ENCODE measurements at places on chromosomes 7 and 10.
A peak's percentile ranks its signal among the peaks of the same experiment; 100 is the strongest.

DNA sequence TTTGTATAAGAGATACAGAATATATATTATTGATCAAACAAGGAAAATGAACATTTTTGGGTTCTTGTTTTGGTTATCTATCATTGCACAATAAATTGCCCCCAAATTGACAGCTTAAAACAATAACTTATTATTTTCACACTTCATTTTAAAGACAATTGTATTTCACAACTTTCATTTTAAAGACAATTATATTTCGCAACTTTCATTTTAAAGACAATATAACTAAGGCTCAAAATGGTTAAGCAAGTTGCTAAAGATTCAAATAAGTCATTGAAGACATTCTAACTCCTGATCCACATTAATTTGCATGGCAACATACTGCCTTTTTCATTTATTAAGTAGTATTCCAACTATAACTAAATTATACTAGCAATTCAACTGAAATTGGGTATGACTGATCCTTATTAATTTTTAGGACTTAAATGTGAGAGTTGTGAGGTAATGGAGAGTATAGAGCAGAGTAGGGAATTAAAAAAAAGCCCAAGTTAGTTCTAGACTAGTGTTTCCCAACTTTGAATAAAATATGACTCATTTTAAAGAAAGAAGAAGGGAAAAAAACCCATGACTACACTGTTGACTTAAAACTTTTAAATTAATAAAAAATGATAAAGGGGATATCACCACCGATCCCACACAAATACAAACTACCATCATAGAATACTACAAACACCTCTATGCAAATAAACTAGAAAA, 9.9 kb upstream of the STEAP2 start:
- DNase-seq, result no peak

GRCh38 chr10:93567277-93568104, 1.0 kb downstream of the FFAR4 start:
- no peak for DNase-seq

DNA sequence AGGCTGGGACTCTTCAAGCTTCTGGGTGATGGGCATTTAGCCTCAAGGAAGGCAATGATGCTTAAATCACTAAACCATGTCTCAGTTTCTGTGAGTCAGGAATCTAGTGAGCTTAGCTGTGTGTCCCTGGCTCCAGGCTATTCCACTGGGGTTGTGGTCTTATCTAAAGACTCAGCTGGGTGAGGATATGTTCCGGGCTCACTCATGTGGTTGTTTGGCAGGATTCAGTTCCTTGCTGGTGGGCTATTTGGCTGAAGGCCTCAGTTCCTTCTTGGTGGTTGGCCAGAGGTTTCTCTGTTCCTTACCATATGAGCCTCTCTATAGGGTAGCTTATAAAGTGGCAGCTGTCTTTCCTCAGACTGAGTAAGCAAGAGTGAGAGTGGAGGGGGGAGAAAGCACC, 12.0 kb downstream of the EVX1 start:
- DNase-seq, result no peak

GRCh38 chr7:151736403-151736909, 140.5 kb downstream of the PRKAG2 start:
- no peak for DNase-seq

GRCh38 chr10:89504691-89505090, 30.7 kb downstream of the SLC16A12 start:
- DNase-seq, result no peak

- DNase-seq, result no peak
Observed at GRCh38 chr10:132784866-132785722, 853 bp downstream of the NKX6-2 start.

DNA sequence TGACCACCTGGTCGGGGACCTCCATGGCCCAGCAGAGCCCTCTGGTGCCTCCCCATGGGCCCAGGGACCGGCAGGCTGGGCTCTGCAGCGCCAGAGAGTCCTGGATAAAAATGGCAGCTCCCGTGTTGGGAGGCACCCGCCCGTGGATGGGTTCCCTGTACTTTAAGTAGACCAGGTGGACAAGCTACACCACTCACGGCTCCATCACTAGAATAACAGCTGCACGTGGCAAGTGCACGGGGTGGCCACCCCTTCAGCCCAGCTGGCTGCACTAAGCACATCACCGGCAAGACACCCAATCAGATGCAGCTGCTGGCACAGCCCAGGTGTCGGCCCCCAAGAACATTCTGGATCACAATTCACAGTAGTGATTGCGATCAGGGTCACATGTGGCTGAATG, 69.8 kb downstream of the DIP2C start:
- DNase-seq, result no peak

GRCh38 chr10:48634198-48634983, 29.5 kb upstream of the ARHGAP22 start:
- no peak for DNase-seq

- no peak for DNase-seq
Observed at GRCh38 chr7:55087521-55087961, 68.7 kb downstream of the EGFR start.

DNA sequence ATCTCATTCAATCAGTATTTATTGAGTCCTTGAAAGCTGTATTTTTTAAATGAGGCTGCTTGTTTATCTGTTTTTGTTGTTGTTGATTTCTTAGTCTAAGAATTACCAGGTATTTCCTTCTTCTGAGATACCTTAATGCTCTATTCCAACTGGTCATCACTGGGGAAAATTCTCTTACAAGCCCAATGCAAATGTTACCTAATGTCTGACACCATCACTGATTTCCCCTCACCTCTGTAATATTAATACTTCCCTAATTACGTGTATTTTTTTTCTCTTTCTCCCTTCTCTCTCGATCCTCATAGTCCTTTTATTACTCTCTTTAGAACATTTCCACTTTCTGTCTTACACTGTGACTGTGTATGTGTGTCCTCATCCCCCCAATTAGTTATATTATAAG, 13.9 kb downstream of the HDAC9 start:
- DNase-seq, result no peak

DNA sequence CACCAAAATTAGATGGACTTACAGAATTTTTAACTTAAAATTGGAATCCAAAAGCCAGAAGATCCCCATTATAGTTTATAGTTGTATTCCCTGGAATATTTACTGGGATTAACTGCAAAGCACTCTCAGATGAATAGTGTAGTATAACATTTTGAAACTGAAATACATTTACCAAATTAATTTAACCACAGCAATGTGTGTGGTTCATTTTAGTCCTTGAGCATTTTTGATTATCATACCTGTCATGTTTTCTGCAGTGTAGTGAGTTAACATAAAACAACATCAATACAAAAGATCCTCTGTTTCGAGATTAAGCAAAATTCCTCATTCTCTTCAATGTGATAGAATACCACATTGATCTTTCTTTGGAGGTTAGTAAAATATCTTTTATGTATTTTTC, 3.7 kb downstream of the VIM start:
- no peak for DNase-seq

DNA sequence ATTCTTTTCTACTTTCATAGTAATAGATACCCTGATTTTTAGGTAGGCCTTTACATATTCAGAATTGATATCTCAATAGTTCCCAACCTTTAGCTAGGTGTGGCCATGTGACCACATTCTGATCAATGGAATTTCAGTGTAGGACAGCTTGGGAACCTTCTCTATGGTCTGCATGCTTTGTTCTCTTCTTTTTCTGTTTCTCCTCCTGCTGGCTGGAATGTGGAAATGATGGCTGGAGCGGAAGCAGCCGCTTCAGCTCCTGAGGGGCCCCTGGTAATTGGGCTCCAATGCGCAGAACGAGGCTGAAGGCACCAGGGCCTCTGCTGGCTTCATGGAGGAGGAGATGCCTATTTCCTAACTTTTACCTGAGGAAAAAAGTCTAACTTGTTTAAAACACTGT, 152.6 kb downstream of the ZMYND11 start:
- no peak for DNase-seq

DNA sequence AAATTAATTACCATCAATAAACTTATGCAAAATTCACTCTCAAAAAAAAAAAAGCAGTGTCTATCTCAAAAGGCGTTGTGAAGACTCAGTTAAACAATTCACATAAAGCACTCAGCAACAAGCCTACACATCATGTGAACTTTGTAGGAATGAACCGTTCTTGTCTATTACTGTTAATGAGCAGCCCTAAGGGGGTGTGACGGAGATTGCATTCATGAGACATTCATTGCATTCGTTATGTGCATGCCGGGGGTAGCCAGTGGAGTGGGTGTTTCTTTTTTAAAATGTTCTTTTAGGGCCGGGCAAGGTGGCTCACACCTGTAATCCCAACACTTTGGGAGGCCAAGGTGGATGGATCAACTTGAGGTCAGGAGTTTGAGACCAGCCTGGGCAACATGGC, 193.0 kb downstream of the PRPF18 start:
- no peak for DNase-seq

- DNase-seq, result no peak
Observed at GRCh38 chr10:102431452-102432124, 786 bp downstream of the CUEDC2 start.

DNA sequence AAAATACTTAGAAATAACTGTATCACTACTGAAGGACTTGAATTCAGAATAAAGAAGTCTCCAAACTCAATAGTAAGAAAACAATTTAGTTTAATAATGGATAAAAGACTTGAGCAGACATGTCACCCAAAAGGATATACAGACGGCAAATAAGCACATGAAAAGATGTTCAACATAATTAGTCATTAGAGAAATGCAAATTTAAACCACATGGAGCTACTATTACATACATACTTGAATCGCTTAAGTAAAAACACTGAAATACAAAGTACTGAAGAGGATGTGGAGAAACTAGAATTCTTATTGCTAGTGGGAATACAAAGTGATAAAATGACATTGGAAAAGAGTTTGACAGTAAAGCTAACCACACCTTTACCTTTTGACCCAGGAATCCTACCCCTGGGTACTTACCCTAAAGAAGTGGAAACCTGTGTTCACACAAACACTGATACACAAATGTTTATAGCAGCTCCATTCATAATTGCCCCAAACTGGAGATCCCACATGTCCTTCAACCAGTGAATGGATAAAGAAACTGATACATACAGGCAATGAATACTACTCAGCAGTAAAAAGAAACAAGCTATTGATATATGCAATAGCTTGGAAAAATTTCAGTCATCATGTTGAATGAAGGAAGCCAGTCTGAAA, 54.3 kb upstream of the NFKB2 start:
- DNase-seq, result no peak

DNA sequence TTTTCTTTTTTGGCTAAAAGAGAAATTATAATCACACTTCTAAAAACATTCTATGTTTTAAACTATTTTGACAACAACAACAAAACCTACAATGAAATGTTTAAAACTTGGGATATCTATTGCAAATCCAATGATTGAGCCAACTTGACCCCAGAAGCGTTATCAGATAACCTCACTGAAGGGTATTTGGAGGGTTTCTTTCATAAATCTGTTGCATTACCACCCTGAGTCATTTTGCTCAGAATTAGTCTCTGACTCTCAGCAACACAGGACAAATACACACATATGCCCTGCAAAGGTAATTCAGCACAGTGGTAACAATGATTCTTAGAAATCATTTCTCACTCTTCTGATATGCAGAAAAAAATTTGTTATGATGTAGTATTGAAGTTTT, 2.3 kb upstream of the COL1A2 start:
- no peak for DNase-seq

DNA sequence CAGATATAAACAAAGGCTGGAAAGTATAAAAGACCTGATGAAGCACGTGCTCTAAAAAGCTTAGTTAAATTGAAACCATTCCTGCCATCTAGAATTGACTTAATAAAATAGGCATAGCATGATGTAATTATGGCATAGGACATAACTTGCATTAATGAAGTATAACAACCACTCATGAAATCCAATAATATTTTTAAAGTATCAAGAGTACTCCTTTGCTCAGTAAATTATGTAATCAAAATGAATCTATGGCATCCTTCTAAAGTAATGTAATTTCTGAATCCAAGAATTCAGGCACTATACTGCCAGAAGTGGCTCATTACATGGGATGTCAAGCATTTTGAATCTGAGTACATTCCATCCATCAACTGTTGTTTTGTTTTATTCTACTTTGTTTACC, 548.5 kb upstream of the NRP1 start:
- no peak for DNase-seq

DNA sequence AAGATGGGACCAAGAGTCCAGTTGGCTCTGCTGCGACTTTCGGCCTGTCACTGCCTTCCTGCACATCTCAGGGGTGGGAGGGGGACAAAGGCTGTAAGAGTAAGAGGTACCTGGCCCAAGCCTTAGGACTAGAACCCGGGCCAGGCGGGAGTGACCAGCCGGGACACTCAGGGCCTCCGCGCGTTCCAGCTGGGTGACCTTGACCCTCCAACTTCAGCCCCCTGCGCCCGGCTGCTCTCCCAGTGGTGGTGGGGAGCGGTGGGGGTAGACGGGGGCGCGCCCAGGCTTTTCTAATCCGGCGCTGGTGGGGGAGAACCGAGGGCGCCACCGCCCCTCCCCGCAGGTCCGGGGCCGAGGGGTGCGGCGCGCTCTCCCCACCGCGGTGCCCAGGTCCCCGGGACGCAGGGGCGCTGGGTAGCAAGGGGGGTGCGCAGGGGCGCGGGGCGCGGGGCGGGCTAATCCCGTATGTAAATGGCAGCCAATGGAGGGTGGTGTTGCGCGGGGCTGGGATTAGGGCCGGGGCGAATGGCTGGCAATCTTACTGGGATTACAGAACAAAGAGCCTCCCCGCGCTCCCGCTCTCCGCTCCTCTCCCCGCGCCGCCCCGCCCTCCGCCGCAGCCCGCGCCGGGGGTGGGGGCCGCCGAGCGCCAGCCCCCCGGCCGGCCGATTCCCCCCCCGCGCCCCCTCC, at the start of gene GTF2IRD1:
GTF2IRD1 (plus strand) TSS at position 585 of the 690 bp plus-strand sequence. CDS start 54,175 bp downstream, outside the sequence.
- peak; percentile 33 for DNase-seq

- DNase-seq, result no peak
Observed at GRCh38 chr10:71667387-71667752, 52.2 kb downstream of the C10orf105 start.

GRCh38 chr10:72946963-72947362, 7.6 kb downstream of the PLA2G12B start:
- no peak for DNase-seq

- peak; percentile 34 for DNase-seq
Observed at GRCh38 chr10:80356563-80356988, at the start of the genes DYDC1 and DYDC2. TSS of gene DYDC1 (minus strand) at chr10:80356755. CDS start at chr10:80352601, 4,154 bp downstream. TSS of gene DYDC2 (plus strand) at chr10:80356781. CDS start at chr10:80362444, 5,663 bp downstream.

Measured in stimulated activated CD4-positive, alpha-beta T cell treated with anti-CD3 and anti-CD28 coated beads, Interleukin-12 subunit alpha, Interleukin-12 subunit beta, amount 100 ng/mL, for 4 hours (primary cell).